ENCODE measurements at places on chromosomes 3 and 15.

- DNase-seq, result no peak
These were observed 77.4 kb upstream of the PCSK6 start for GRCh38 chr15:101566748-101567488.

- no peak for DNase-seq
These were observed 186.5 kb upstream of the GAP43 start for GRCh38 chr3:115436767-115437301.

DNA sequence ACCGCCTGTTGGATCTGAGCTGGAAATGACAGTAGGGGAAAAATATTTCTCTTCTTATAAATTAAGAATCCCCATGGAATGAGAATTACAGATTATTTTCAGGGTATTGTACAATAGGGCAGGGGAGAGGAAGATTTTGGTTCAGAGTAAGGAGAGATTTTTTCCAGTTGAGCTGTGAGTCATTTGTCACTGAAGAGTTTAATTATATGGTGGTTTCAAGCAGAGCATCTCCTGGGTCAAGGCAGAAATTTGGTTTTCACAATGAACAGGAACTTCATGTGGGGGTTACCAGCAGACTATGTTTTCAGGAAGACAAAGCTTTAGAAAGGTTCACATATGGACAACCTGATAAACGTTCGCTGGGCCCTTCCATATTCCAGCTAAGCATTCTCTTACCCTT is 182.8 kb upstream of the NR2E3 start:
- no peak for DNase-seq

DNA sequence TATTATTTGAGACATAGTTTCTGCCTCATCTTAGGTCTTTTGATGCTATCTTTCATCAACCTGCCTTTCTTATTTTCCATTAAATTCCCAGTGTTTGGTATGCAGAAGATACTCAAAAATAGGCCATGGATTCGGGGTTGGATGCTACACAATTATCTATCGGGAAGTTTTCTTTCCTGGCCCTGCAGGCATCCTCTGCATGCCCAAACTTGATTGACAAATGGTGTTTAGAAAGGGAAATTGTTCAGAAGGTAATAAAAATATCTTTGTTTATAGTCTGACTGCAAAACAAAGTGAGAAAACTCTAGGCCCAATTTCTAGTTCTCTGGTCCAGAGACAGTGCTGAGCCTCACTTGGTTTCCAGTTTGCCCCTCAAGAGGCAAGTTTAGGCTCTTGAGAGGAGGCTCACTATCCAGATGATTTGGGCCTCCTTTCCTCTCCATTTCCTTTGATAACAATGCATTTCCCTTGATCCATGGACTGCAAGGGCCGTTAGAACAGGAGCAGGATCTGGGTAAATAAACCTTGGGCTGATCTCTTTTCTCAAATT is 157.1 kb upstream of the DPH6 start:
- no peak for DNase-seq

DNA sequence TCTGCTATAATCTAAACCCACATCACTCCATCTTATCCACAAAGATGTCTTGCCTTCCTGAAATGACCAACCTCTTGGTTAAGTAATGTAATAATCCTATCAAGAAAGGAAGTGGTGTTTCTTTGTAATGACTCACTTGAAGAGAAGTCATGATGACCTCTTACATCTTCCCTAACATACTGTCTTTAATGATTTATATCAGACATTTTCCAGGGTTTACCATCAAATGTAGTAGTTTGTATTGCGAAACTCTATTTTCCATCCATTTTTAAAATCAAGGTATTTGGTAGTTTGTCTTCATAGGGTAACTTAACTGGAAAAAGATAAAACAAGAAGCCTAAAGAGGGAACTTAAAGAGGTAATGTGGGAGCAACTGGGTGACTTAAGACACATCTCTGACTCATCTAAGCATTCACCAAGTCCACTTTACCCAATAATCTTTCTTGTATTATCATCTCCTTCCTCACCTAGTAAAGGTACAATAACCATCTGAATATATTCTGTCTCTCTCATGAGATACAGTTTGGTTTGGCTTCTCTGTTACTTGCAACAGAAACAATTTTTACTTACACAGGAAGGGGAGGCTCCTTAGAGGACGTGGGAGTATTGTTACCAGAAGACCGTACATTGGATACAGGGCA is 5.7 kb upstream of the MAPK6 start:
- DNase-seq, result no peak

- no peak for DNase-seq
These were observed 123.1 kb downstream of the NEO1 start for GRCh38 chr15:73175382-73175781.

DNA sequence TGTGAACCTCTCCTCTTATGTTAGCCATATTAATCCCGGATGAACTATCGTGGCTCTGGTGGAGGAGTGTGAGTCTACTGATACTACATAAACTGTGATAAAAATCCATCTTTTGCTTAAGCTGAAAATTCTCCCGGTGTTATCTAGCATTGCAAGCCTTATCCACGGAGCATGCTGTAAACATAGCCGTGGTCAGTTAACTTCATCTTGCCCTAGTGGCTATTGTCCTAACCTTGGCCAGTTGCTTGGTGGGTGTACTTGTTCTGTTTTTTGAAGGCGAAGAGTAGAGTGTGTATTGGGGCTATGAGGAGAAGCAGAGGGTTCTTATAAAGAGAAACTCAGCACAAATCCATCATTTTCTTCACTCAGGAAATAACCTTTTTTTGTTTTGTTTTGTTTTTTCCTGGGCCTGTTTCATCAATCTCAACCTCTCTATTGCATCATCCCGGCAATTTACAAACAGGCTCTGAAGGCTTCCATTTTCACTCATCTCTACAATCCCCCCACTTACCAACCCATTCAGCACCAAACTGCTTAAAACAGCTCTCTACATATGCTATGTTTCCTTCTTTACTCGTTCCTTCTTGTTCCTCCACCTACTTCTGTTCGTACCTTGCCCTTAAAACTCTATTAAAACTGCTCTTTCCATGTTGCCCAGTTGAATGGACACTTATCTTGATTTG is 135.5 kb upstream of the PTX3 start:
- no peak for DNase-seq

GRCh38 chr3:30855400-30856292 is 38.8 kb downstream of the GADL1 start:
- no peak for DNase-seq

GRCh38 chr3:127887321-127887720 is 27.7 kb upstream of the KBTBD12 start:
- DNase-seq, result no peak

- no peak for DNase-seq
These were observed 95.0 kb downstream of the VGLL4 start for GRCh38 chr3:11548721-11549131.

- no peak for DNase-seq
These were observed 32.1 kb downstream of the DNASE1L3 start for GRCh38 chr3:58178528-58179234.

DNA sequence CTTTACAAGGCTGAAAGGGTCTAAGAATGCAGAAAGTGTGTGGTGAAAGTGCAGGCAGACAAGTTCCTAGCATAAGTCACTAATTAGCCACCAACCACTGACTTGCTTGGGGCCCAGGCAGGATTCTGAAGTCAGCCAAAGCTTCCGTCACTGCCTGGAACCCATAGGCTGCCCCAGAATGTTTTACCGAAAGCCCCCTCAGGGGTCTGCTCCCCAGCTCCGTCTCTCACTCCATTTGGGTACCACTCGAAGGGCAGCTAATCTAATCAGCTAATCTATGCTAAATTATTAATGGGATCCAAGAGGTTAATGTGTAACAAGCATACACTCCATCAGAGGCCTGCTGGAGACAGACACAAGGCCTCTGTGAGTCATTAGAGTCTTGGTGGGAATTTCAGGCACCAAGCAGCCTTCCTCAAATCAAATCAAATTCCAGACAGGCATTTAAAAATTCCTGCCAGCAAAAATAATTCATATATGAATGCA is 13.2 kb downstream of the ADAMTS9 start:
- no peak for DNase-seq

DNA sequence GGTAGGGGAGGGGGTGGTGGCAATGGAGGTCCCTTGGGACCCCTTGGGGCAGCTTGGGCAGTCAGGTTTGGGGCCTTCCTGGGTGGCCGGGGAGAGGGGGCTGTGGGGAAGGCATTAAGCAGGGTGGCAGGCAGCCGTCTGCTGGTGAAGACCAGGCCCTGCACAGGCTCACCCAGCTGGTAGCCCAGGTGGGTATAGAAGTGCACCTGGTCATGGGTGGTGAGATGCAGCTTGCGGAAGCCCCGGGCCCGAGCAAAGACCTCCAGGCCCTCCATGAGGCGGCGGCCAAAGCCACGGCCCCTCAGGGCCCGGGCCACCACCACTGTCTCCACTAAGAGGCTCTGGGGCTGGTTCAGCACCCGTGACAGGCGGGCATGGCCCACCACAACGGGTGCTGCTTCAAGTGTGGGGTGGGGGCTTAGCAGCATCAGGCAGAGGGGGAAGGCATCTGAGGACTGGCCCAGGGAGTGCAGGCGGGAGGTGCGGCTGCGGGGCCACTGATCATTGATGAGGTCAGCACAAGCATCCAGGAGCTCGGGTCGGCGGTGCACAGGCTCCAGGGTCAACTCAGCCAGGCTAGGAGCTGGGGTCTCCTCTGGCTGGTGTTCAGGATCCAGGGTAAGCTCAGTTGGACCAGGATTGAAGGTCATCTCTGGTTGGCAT is 2.4 kb downstream of the HYAL3 start:
- no peak for DNase-seq

- DNase-seq, result no peak
These were observed 42.4 kb downstream of the TNIK start for GRCh38 chr3:171417813-171418212.

- DNase-seq, result no peak
These were observed 8.7 kb downstream of the ADPGK start for GRCh38 chr15:72774696-72775383.

- DNase-seq, result no peak
These were observed 16.9 kb upstream of the LACTB start for GRCh38 chr15:63104727-63105126.

- DNase-seq, result no peak
These were observed 170.2 kb upstream of the SMAD3 start for GRCh38 chr15:66894986-66895780.

DNA sequence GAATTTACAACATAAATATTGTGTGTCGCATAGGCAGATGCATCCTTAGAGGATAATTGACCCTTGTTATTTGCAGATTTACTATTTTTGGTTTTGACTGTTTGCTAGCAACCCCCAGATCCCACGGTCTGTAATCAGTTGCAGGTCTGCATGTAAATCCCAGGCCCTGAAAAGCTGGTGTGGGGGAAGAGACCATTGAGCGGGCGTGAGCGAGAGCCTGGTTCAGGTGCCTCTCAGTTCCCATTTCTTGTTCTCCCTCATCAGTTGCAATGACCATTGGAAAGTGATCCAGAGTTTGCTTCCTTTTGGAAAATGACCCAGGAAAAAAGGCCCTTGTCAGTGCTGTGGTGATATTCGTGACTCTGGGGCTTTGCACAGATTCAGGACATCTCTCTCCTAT is 238.9 kb downstream of the UACA start:
- DNase-seq, result no peak

- no peak for DNase-seq
These were observed 155.0 kb upstream of the SUCLG2 start for GRCh38 chr3:67809370-67809935.

All from stimulated activated CD4-positive, alpha-beta T cell treated with anti-CD3 and anti-CD28 coated beads, Interleukin-1b, Interleukin-23, amount 100 ng/mL, for 4 hours (primary cell).